Liver (tissue), 10 donors: ENCODE measurements at places on chromosomes 1 and 21. TPM values are rescaled to one million over a fixed set of nuclear protein-coding genes. Genes with fewer than 3 reads are reported as not detected.

DNA sequence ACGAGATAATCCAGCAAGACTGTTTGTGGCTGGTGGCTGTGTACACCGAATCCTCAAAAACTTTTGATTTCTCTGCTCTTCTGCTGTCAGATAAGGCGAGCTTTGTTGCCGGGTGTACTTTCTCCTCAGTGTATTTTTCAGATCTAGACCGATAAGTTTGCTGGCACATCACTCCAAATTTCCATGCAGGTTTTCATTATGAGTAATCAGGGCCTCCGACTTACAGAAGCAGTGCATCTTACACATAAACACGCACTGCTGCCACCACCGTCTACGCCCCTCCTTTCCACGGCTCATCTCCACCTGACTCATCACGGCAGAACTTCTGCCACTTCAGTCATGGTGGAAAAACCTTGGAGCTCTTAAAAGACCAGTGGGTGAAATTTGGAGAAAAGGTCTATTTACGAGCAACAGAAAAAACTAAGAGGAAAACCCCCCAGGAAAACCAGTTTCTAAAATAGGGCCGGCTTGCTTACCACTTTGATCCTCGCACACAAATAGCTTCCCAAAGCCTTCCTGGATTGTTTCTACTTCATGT lies 7.7 kb downstream of the ZBTB21 start:
- H3K27ac ChIP-seq, result no peak overlapping the region
- no peaks in the 10 kb centered on the region for H3K4me1 ChIP-seq
- no peaks in the 10 kb centered on the region for H3K27me3 ChIP-seq
- no peak for DNase-seq
- peaks cover 7% of the 10 kb centered on the region for H3K36me3 ChIP-seq
- no peak overlapping the region for H3K4me3 ChIP-seq

- H3K27me3 ChIP-seq, result no peaks in the 10 kb centered on the region
- no peak for DNase-seq
- no peaks in the 10 kb centered on the region for H3K4me1 ChIP-seq
Observed at GRCh38 chr1:105087506-105087905, 1337.8 kb downstream of the AMY1C start.

DNA sequence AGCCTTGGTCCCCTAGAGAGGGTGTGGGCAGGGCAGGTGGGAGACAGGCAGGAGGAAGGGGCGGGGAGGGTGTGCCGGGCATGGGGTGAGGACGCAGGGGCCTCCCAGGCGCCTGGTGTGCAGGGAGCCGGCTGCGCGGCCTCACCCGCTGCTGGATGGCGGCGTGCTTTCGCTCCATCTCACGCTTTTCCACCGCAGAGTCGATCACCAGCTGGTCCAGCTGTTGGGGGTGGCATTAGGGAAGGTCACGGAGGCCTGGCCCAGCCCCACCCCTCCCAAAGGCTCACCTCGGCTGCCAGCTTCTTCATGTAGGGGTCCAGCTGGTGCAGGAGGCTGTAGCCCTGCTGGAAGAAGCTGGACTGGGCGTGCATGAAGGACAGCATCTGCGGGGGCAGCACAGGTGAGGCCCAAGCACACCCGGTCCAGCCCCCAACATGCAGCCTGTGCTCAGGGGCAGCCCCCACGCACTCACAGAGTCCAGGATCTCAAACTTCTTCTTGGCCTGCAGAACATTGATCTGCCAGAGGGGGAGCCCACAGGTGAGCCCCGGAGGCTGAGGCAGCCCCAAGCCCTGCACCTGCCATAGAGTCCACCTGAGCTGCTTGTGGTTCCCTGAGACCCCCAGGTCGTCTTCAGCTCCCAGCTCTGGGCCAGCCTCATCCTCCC lies 7.9 kb downstream of the ACAP3 start:
- peaks cover 6% of the 10 kb centered on the region for H3K4me1 ChIP-seq
- no peaks in the 10 kb centered on the region for H3K27me3 ChIP-seq
- no peaks in the 10 kb centered on the region for H3K36me3 ChIP-seq
- no peak overlapping the region for H3K27ac ChIP-seq

DNA sequence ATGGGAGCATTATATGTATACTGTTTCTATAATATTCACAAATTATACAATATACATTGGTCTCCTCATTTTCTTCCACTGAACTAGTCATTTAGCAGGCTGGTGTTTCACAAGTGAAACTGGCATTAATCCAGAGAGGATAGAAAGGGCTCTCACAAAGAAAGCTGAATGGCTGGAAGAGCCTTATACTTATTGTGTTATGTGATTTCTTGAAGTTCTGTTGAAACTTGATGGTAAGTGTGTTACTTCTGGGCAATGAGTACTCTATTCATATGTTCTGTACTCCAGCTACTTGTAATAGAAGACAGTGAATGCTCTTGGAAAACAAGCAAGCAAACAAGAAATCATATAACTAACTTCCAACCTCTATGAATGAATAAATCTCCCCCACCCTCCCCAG lies 14.9 kb downstream of the STX12 start:
- no peak overlapping the region for H3K4me3 ChIP-seq
- H3K27me3 ChIP-seq, result no peaks in the 10 kb centered on the region
- H3K4me1 ChIP-seq, result no peaks in the 10 kb centered on the region
- no peaks in the 10 kb centered on the region for H3K36me3 ChIP-seq
- H3K27ac ChIP-seq, result no peak overlapping the region

GRCh38 chr1:6922096-6922931 lies 137.1 kb downstream of the CAMTA1 start:
- H3K4me3 ChIP-seq, result no peak overlapping the region
- DNase-seq, result no peak
- H3K4me1 ChIP-seq, result peaks cover 3% of the 10 kb centered on the region
- H3K36me3 ChIP-seq, result no peaks in the 10 kb centered on the region
- H3K27ac ChIP-seq, result no peak overlapping the region

GRCh38 chr1:193562121-193562520 lies 375.7 kb upstream of the B3GALT2 start:
- H3K4me1 ChIP-seq, result peaks cover 15% of the 10 kb centered on the region
- no peaks in the 10 kb centered on the region for H3K36me3 ChIP-seq
- H3K4me3 ChIP-seq, result no peak overlapping the region
- H3K27me3 ChIP-seq, result no peaks in the 10 kb centered on the region
- H3K27ac ChIP-seq, result no peak overlapping the region

DNA sequence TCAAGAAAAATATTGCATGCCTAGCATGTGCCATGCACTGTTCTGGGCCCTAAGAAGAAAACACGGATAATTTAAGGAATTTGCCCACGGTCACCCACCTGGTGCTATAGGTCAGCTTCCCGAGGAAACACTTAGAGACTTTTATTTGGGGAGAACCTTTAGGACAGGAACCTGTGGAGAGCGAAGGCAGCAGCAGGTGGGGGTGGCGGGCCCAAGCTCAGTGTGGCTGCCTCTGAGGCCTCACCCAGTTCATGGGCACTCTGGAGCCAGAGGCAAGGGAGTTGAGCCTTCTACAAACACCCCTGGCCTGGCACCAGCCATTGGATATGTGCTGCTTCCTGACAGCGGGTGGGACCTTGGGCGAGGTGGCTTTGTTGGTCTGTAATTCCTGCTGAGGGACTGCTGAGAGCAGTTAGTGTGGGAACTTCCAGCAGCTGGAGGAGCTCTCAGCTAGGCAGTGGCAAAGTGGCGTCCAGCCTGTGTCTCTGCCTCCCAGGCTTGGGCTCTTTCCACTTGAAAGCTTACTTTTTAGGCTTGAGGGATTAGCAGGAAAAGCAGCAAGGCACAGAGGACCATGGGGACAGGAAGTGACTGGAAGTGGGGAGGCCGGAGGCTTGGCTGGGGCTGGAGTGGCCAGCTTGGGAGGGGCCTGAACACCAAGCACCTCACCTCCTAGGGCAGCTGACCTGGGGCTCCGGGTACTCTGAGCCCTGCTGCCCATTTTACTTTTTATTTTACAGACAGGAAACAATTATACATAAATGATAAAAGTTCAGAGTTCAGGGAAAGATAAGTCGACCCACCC lies 19.1 kb downstream of the MRPL37 start:
- H3K27ac ChIP-seq, result peak overlapping the region; percentile 31
- no peaks in the 10 kb centered on the region for H3K27me3 ChIP-seq
- peaks cover 46% of the 10 kb centered on the region for H3K36me3 ChIP-seq

- no peak overlapping the region for H3K4me3 ChIP-seq
- no peaks in the 10 kb centered on the region for H3K27me3 ChIP-seq
- H3K27ac ChIP-seq, result no peak overlapping the region
- H3K36me3 ChIP-seq, result no peaks in the 10 kb centered on the region
- peaks cover 25% of the 10 kb centered on the region for H3K4me1 ChIP-seq
Observed at GRCh38 chr1:159949123-159949522, 3.7 kb upstream of the IGSF9 start.

GRCh38 chr1:19869929-19870328 lies 12.3 kb upstream of the OTUD3 start:
- no peaks in the 10 kb centered on the region for H3K27me3 ChIP-seq
- H3K4me1 ChIP-seq, result no peaks in the 10 kb centered on the region
- H3K36me3 ChIP-seq, result no peaks in the 10 kb centered on the region
- H3K27ac ChIP-seq, result no peak overlapping the region
- H3K4me3 ChIP-seq, result no peak overlapping the region

GRCh38 chr21:34675871-34676270 lies 7.1 kb downstream of the CLIC6 start:
- no peaks in the 10 kb centered on the region for H3K36me3 ChIP-seq
- no peak overlapping the region for H3K27ac ChIP-seq
- H3K4me3 ChIP-seq, result no peak overlapping the region
- H3K27me3 ChIP-seq, result peaks cover 11% of the 10 kb centered on the region

DNA sequence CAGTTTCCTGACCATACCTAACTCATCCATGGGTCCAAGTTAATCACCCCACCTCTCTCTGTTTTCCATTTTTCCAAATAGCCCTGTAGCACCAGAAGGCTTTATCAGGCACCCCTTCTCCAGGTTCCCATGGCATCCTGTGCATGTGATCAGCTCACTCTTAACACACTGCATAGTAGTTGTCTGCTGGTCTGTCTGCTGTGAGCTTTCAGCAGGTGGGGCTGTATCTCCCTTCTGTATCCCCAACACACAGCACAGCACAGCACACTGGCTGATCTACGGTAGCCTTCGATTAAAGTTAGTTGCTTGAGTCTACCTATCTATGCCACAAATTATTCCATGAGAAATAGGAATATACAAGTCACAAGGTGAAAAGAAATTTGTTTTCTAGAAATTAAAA lies 54.3 kb upstream of the C1orf198 start:
- H3K4me3 ChIP-seq, result no peak overlapping the region
- no peaks in the 10 kb centered on the region for H3K4me1 ChIP-seq
- H3K27me3 ChIP-seq, result no peaks in the 10 kb centered on the region
- no peak overlapping the region for H3K27ac ChIP-seq
- DNase-seq, result no peak
- H3K36me3 ChIP-seq, result peaks cover 10% of the 10 kb centered on the region

GRCh38 chr1:213409971-213410370 lies 358.9 kb downstream of the RPS6KC1 start:
- no peak overlapping the region for H3K27ac ChIP-seq
- DNase-seq, result no peak
- no peaks in the 10 kb centered on the region for H3K27me3 ChIP-seq
- no peaks in the 10 kb centered on the region for H3K36me3 ChIP-seq
- H3K4me3 ChIP-seq, result no peak overlapping the region

- no peaks in the 10 kb centered on the region for H3K4me1 ChIP-seq
- DNase-seq, result no peak
- H3K36me3 ChIP-seq, result no peaks in the 10 kb centered on the region
- no peak overlapping the region for H3K27ac ChIP-seq
- no peak overlapping the region for H3K4me3 ChIP-seq
- H3K27me3 ChIP-seq, result no peaks in the 10 kb centered on the region
Observed at GRCh38 chr1:154861607-154862094, 8.4 kb downstream of the KCNN3 start.

DNA sequence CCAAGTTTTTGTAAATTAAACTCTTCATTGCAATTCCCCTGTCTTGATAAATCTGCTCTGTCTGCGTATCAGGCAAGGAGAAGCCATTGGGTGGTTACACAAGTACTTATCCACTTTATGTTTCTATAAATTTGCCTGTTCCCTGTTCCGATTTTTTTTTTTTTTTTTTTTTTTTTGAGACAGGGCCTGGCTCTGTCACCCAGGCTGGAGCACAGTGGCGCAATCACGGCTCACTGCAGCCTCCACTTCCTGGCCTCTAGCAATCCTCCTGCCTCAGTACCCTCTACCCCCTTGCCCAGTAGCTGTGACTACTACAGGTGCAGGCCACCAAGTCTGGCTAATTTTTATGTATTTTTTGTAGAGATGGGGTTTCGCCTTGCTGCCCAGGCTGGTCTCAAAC lies 11.1 kb upstream of the CSRP1 start:
- no peaks in the 10 kb centered on the region for H3K4me1 ChIP-seq
- H3K27me3 ChIP-seq, result no peaks in the 10 kb centered on the region
- no peaks in the 10 kb centered on the region for H3K36me3 ChIP-seq
- H3K27ac ChIP-seq, result no peak overlapping the region
- H3K4me3 ChIP-seq, result no peak overlapping the region
- DNase-seq, result no peak

GRCh38 chr1:165616987-165617546 lies 14.0 kb upstream of the MGST3 start:
- H3K4me1 ChIP-seq, result no peaks in the 10 kb centered on the region
- no peak overlapping the region for H3K27ac ChIP-seq
- no peak for DNase-seq
- no peak overlapping the region for H3K4me3 ChIP-seq

DNA sequence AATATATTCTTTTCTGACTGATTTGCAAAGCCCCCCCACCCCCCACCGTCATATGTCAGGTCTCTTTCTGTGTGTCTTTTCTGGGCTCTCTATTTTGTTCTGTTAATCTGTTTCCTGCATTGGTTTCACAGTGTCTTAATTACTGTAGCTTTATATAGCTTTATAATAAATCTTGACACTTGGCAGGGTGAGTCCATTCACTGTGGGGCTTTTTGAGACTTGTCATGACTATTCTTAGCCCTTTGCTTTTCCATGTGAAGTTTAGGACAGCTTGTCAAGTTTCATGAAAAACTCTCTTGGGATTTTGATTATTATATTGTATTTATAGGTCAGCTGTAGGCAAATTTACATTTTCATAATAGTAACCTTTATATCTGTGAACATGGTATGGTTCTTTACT lies 50.4 kb downstream of the MIGA1 start:
- no peaks in the 10 kb centered on the region for H3K27me3 ChIP-seq
- no peak for DNase-seq
- no peak overlapping the region for H3K4me3 ChIP-seq
- H3K4me1 ChIP-seq, result peaks cover 4% of the 10 kb centered on the region
- no peak overlapping the region for H3K27ac ChIP-seq

DNA sequence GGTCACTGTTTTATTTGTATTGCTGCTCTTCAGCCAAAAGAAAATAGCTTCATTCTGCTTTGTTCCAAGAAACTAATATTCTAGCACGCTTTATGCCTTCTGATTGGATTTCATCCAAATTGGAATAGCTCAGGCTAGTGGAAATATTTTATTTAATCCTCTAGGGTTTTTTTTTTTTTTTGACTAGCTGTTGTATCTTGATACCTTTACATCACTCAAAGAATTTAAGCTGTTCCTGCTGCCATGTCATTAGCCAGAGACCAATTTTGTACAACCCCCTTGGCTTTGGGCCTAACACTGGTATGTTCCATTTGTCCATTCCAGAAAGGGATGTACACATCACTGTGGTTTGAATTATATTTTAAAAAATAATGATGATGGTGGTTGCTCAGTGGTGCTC lies 103.0 kb downstream of the DISC1 start:
- H3K27ac ChIP-seq, result no peak overlapping the region
- no peaks in the 10 kb centered on the region for H3K4me1 ChIP-seq
- H3K4me3 ChIP-seq, result no peak overlapping the region
- no peaks in the 10 kb centered on the region for H3K36me3 ChIP-seq
- DNase-seq, result no peak
- H3K27me3 ChIP-seq, result no peaks in the 10 kb centered on the region

PCAT6 gene
- total RNA-seq, result not detected

SLC22A15 gene
- total RNA-seq, result 3.6 TPM

KRTAP27-1 gene
- total RNA-seq, result not detected

AGMAT gene
- 33.3 TPM for total RNA-seq

OR6N1 gene
- total RNA-seq, result not detected

C8A gene
- total RNA-seq, result 669 TPM

RHD gene
- 85.4 TPM for total RNA-seq

GJA5 gene
- total RNA-seq, result 1.5 TPM

TRIM58 gene
- 88.7 TPM for total RNA-seq
